Activated CD8-positive, alpha-beta memory T cell treated with anti-CD3 and anti-CD28 coated beads, Interleukin-2, amount 10 ng/mL, durations not matched to agents 7 days and 5 days (primary cell): ENCODE measurements at places on chromosomes 2 and 18. TPM values are rescaled to one million over a fixed set of nuclear protein-coding genes. Genes with fewer than 3 reads are reported as not detected.

Gene EVX2
- total RNA-seq: not detected

Gene AFF3
- total RNA-seq: 0.09 TPM

Gene PPP1R1C
- not detected for total RNA-seq

- no peak for DNase-seq
Measured at GRCh38 chr2:160156665-160157064, 43.4 kb downstream of the ITGB6 start.

Gene SIGLEC15
- total RNA-seq: not detected

Gene UGT1A3
- not detected for total RNA-seq

DNA sequence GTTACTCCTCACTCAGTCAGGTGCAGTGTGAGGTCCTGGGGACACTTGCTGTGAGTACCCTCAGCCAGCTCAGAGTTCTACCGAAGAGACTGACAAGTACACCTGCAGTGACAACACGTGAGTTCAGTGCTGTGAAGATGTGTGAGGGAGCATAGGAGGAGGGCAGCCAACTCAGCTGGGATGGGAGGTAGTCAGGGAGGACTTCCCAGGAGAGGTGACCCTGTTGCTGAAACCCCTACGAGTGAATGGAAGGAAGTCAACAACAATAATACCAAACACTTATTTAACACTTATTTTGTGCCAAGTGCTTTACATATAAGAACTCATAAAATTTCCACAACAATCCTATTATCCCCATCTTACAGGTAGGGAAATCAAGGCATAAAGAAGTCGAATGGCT, 10.2 kb downstream of the TMEM177 start:
- DNase-seq: no peak

GRCh38 chr2:182634386-182634785, 81.7 kb upstream of the DNAJC10 start:
- no peak for DNase-seq

DNA sequence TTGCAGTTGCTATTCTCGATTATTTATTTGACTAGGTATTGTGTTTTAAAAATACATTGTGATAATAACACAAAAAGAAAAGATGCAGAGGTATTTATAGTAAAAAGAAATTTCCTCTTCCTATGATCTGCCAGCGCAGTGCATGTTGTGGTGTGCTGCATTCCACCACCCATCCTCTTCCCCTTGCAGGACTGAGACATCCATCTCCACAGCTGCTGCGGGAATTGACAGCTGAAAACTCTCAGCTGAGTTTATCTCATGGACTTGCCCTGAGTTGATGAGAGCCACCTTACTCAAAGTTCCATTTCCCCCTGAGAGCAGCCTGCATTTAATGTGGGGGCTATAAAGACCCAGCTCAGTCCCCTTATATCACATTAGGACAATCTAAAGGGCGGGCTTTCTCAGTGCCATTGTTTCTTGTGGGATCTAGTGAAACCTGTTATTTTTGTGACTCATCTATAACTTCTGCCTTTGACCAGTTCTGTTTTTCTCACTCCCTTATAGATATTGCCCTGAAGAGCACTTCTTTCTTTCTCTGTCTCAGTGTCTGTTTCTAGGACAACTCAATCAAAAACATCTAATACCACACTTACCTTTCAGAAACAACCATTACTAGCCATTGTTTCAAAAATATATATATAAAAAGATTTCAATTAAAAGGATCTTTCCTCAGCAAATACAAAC, 698.5 kb downstream of the NR4A2 start:
- DNase-seq: no peak

GRCh38 chr2:97808816-97809215, 95.4 kb downstream of the ZAP70 start:
- no peak for DNase-seq

GRCh38 chr2:70916291-70916690, 19.4 kb upstream of the ATP6V1B1 start:
- DNase-seq: no peak

DNA sequence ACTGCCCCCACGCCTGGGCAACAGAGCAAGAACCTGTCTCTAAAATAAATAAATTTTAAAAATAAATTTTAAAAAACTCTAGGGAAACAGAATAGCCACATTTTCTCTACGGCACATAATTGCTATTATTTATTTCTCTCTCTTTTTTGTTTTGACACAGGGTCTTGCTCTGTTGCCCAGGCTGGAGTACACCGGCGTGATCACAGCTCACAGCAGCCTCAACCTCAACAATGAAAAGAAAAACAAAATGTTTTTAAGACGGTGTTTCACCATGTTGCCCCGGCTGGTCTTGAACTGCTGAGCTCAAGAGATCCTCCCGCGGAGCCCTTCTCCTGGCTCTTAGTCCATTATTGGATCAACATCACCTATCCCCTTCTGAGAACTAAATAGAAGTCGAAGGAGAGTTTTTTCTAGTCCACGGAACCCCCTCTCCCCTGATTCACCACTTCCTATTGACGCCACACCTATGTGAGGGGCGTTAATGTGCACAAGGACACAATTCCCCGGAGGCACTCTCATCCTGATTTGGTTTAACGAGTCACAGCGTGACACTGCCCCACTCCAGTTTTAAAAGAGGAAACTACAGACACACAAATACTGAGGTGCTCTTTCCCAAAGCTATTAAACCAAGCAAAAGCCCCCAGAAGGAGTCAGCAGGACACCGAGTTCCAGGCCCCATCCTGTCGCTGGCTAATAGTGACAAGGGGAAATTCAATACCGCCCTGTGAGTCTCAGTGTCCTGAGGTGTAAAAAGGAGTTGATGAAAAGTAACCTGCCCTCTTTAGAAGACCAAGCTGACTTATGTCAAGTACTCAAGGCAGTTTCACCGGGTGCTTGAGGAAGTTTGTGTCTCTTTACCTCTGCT, 1.1 kb downstream of the NPC1 start:
- peak; percentile 51 for DNase-seq
